Activated T-cell treated with anti-CD3 and anti-CD28 coated beads, Interleukin-2, amount 50 U/mL, for 48 hours (primary cell): ENCODE measurements at places on chromosomes 7 and 10.

DNA sequence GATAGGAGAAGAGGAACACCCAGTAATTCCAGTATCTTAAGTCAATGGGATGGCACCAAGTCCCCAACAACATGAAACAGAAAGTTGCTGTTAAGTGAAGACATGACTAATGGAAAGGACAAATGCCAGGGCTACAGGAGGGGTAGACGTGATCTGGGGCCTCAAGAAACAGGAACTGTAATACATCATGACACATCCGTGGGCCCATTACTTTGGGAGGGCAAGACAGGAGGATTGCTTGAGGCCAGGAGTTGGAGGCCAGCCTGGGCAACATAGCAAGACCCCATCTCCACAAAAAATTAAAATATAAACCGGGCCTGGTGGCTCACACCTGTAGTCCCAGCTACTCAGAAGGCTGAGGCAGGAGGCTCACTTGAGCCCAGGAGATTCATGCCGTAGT lies 408.6 kb upstream of the PRKCQ start:
- DNase-seq = peak; percentile 22

- DNase-seq = peak; percentile 65
Observed at GRCh38 chr7:3673524-3673923, 372.5 kb downstream of the SDK1 start.

- DNase-seq = peak; percentile 71
Observed at GRCh38 chr10:110387983-110388686, 83.4 kb upstream of the SMNDC1 start.

- peak; percentile 89 for DNase-seq
Observed at GRCh38 chr7:151008511-151009323, 15.6 kb downstream of the ATG9B start.

GRCh38 chr7:140671966-140672365 lies 779 bp upstream of the ADCK2 start:
- no peak for DNase-seq

DNA sequence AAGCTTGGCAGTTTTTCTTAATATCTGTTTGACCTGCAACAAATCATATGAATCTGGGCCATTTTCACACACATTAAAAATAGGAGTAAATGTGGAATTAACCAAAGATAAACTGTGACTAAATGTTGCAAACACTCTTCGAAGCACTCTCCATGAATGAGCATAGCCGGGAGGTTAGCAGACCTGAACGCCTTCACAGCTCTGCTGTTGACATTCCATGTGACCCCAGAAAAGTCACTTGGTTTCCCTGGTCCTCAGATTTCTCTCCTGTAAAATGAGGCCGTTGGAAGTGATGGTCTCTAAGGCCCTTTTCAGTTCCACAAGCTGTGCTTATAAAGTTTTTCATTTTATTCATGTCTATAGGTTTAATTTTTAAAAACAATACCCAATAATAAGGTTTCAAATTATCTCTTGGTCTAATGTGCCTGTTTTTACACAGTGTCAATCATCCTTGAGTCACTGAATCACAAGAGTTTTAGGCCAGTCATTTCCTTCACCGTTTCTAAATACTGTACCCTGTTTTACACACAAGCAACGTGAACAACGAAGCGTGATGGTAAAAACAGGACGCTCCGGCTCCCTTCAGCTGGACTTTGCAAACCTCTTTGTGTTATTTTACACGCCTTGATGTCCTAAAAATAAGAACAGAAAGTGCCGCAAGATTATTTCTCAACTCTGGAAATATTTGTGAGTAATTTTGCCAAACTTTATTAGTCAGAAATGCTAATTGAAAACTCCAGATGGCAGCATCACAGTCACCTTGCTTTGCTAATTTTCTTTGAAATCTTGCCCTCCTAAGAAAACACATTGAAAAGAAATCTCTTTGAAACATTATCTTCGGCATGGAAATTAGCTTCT lies 38.6 kb upstream of the MET start:
- no peak for DNase-seq

DNA sequence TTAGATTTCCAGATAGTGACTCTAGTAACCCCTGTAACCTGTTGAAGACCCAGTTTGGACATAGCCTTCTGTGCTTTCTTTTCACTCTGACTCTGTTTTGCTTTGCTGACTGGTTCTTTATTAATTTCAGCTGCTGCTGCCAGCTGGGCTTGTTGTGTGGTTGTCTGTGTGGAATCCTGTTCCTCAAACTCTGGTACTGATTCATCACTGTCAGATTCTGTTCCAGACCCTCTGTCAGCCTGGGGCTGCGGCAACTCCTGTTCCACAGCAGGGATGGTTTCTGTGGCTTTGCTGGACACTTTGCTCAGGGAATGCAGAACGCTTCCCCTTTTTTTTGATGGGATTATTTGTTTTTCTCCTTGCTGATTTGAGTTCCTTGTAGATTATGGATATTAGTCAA lies 104.9 kb downstream of the SEC23IP start:
- DNase-seq = no peak

- DNase-seq = no peak
Observed at GRCh38 chr7:126818393-126819196, 434.1 kb downstream of the GRM8 start.

GRCh38 chr10:62917475-62918238 lies 101.5 kb upstream of the EGR2 start:
- DNase-seq = no peak

DNA sequence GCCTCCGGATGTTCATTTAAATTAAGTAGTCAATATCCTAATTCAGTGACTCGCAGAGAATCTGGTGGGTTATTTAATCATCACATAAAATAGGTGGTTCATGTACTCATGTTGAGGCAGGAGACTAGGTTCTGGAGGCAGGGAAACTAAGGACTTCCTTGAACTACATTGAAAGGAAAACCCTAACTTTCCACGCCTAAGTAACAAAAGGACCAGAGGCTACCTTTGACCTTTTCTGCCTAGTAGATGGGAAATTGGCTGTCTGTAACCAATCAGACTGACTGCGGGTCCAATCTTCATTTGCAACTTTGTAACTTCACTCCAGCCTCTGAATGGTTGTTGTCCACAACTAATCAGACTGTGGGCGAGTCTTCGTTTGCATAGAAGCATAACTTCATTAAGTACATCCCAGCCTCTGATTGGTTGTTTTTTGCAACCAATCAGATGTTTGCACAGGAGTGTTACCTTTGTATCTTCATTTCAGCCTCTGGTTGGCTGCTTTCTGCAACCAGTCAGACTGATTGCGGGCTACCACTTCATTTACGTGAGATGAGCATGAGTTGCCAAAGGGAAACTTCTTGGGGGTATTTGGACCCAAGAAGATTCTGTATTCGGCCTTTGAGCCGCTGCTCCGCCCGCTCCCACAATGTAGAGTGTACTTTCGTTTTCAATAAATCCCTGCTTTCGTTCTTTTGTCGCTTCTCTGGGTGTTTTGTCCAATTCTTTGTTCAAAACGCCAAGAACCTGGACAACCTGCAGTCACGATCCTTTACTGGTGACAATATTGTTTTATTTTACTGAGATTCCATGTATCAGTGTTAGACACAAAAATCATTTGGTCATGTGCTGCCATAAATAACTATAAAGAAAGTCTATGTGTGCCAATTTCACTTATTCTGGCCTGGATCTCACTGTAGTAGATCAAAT lies 1.7 kb upstream of the ST7 start:
- DNase-seq = no peak

GRCh38 chr10:44860811-44861736 lies 50.1 kb upstream of the TMEM72 start:
- DNase-seq = no peak

- DNase-seq = peak; percentile 61
Observed at GRCh38 chr7:23470330-23471105, at the start of gene IGF2BP3. Gene IGF2BP3 (minus strand): TSS chr7:23470491. CDS start chr7:23470110, 381 bp downstream.

- no peak for DNase-seq
Observed at GRCh38 chr7:114652041-114652440, 237.4 kb downstream of the FOXP2 start.

DNA sequence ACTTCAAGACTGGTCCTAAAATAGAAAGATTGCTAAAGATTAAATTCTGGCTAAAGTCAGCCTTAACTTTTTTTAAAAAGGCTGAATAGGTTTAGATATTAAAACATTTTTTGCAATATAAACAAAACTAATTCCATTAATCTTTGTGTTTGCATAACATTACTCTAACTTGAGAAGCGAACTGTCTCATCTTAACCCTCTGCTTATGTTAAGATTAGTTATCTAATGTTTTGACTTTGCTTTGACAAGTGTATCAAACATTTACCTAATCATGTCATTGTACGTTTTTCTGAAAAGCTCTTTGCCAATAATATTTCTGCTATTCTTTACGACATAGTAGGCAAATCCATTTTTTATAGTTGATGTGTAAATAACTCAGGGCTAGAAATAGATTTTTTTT lies 68.0 kb downstream of the ITIH5 start:
- no peak for DNase-seq

DNA sequence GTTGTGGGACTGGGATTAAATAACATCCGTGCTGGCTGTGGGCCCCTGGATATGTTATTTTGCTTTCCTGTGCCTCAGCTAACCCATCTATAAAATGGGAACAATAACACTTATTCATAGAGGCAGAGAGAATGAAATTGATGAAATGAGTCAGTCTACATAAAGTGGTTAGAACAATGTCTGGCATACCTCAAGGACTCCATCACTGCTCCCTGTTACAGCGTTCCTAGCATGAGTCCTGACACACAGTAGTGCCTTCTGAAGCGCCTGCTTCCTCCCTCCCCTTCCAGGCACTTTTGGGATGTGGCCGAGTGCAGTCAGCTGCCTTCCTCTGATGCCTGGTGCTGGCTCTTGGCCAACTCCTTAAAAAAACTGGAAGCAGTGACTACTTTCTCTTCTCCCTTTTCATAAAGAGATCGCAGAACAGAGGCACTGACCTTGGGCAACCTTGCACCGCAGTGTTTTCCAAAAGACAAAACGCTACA lies 108.4 kb upstream of the ZMIZ1 start:
- no peak for DNase-seq

DNA sequence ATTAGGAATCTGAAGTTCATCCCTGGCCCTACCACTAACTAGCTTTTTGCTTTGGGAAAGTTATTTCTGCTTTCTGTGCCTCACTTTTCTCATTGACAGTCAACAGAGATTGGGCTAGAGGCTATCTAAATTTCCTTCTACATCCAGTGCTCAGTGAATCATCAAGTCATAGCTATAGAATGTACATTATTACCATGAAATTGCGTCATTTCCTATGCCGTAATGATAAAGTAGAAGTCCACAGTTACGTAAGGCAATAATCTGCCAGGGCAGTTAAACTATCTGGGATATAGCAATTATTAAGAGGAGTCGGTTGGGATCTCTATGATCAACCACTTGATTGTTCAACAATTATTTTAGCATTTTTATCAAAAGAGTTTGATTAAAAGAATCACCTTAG lies 64.4 kb downstream of the ITGB8 start:
- no peak for DNase-seq

DNA sequence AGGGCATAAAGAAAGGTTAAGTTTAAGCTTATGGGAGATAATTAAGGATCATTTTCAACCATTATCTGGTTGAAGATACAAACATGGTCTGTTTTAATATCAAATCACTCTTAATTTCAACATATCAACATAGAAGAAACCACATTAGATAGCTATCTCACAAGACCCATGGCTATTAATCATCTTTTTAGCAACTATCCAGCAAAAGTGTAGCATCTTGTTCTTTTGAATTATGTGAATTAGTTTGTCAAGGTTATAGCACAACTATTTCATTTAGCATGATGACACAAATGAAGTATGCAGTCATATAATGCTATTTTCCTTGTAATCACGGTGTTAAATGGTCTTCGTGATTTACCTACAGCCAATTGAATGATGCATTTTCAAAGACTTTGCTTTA lies 58.9 kb upstream of the PPP1R9A start:
- no peak for DNase-seq

GRCh38 chr7:195010-195829 lies 2.8 kb downstream of the FAM20C start:
- no peak for DNase-seq

GRCh38 chr7:170551-171363 lies 21.6 kb upstream of the FAM20C start:
- no peak for DNase-seq

- DNase-seq = peak; percentile 4
Observed at GRCh38 chr10:48931188-48931587, 8.5 kb downstream of the LRRC18 start.

- DNase-seq = no peak
Observed at GRCh38 chr10:103080891-103081581, 112.0 kb downstream of the NT5C2 start.

GRCh38 chr7:55187701-55188491 lies 169.1 kb downstream of the EGFR start:
- no peak for DNase-seq

- DNase-seq = no peak
Observed at GRCh38 chr10:8168836-8169235, 114.3 kb downstream of the GATA3 start.

DNA sequence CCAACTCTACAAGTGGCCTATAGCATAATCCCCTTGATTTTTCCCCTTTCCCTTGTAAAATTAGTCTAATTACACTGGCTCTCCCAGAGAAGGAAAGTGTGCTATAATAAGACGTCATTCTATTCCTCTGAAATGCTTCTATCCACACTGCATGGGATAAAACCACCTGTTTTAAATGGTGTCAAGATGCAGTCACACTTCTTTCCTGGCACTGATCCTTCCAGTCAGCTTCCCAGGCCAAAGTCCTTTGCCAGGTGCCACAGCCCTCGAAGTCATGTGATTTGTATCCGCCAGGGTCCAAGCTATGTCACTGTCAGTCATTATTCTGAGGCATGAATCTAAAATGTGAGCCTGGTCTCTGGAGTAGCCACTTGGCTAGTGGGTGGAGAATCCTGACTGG lies 169.0 kb upstream of the KIAA1217 start:
- DNase-seq = no peak

DNA sequence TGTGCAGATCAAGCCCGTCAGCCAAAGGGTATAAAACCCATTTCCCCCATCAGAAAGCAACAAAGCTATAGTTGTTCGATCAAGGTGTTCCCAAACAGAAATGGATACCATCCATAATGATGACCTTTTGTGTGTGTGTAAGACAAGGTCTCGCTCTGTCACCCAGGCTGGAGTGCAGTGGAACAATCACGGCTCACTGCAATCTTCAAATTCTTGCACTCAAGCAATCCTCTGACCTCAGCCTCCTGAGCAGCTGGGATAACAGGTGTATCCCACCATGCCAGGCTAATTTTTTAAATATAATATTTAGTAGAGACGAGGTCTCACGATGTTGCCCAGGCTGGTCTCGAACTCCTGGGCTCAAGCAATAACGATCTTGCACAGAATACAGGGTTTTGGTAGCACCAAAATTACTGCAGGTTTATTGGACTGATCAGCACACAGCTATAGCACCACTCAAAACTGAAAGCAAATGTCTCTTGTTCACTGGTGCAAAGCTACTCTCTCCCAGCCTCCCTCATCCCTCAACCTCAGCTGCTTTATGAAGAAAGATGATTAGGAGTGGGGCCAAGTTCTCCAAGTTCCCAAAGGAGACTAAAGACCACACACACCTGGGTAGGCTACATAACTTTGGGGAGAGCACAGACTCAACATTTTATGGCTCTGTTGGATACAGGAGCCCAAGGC lies 80.5 kb downstream of the ABI1 start:
- DNase-seq = no peak

GRCh38 chr10:842795-843194 lies 88.7 kb downstream of the LARP4B start:
- DNase-seq = no peak
